ENCODE measurements at places on chromosomes 7 and 10.

DNA sequence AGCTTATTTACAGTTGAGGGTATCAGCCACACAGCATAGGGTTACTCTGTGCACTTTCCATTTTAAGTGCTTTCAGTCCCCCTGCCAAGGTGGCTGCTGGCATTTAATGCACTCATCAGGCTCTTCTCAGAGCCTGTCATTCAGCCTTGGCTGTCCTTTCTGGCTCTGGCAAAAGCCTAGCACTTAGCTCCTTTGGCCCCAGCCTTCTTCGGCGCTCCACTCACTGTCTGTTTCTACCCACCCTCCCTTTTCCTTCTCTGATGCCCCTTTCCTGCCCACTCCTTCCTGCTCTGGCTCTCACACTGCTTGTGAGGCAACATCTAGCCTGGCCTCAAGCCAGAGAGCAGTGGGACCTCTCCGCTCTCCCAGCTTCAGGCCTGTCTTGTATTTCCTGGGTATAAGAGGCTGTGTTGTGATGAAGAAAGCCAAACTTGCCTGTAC, 60.2 kb downstream of the WIPF3 start:
- no peak for DNase-seq

DNA sequence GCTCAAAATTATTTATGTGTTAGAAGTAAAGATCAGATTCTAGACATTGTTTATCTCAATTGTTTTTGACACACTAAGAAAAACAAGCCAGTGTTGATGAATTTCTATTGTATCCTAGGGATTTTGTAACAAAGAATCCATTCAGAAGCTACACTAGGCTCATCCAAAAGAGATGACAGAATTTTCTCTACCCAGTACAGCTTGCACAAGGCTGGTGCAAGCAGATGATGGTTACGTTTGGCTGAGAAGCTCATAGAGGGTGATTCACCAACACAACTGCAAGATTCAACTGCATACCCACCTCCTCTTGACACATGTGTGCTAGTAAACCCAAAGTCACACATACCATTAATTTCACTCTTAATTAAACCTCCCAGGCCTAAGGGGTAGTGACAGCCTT, 20.8 kb downstream of the GRM3 start:
- no peak for DNase-seq

GRCh38 chr7:641966-642365, 84.5 kb upstream of the DNAAF5 start:
- no peak for DNase-seq

GRCh38 chr7:618539-619367, 99.1 kb upstream of the PDGFA start:
- DNase-seq = peak; percentile 56

GRCh38 chr10:63718006-63718405, 196.8 kb downstream of the REEP3 start:
- DNase-seq = no peak

DNA sequence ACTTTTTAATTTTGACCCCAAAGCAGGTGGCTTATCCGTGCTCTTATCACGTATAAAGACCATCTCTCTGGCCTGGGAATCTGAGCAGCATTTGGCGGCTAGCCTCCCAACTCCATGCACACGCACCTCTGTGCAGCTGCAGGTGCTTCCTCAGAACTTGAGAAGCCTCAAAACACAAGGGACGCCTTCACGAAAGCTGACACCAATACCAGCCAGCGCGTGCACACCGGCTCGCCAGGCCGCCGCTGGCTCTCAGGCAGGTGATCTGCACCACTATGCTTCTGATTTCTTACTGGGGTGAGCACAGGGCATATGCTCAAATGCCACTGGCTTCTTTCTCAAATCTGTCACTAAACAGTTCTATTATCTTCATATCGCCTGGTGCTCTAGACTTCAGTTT, 145.0 kb downstream of the PARD3 start:
- DNase-seq = no peak

- DNase-seq = no peak
Measured at GRCh38 chr10:60669501-60669900, 108.8 kb upstream of the CDK1 start.

- DNase-seq = no peak
Measured at GRCh38 chr7:151927540-151927939, 28.7 kb upstream of the GALNTL5 start.

DNA sequence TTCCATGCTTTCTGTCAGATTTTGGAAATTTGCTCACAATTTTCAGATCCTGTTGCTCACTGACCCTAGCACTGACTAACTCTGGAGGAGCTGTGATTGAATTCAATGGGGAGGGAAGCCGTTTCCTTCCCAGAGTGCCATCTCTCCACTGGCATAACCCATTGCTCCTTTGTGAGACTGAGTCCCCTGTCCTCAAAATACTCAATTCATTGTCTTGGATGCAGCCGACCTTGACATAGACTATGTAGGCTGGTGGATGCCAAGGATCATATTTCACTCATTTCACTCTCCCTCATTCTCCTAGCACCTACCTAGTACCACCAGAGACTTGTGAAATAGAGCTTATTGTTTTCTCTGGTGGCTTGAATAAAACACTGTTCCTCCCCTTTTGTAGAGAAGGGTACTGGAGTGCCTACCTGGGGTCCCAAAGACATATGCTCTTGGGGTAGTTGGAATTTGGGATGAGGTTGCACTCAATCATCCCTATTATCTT, 511.3 kb upstream of the ZMIZ1 start:
- no peak for DNase-seq

DNA sequence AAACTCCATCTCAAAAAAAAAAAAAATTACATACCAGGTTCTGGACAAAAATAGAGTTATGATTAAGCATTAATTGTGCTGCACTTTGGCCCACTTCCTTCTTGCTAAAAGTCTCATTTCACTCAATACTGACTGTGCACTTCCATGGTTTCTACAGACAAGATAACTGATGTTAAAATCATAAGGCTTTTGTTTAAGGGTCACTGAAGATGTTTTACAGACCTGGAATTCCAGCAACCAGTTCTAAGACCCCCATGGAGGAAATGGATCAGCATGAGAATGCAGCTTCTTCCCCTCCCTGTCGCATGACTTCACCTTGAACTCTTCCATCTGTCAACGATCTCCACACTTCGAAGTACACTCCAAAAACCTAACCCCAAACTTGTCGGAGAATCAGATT, 1191.8 kb upstream of the AUTS2 start:
- no peak for DNase-seq

- no peak for DNase-seq
Measured at GRCh38 chr7:12638851-12639456, 48.5 kb upstream of the ARL4A start.

DNA sequence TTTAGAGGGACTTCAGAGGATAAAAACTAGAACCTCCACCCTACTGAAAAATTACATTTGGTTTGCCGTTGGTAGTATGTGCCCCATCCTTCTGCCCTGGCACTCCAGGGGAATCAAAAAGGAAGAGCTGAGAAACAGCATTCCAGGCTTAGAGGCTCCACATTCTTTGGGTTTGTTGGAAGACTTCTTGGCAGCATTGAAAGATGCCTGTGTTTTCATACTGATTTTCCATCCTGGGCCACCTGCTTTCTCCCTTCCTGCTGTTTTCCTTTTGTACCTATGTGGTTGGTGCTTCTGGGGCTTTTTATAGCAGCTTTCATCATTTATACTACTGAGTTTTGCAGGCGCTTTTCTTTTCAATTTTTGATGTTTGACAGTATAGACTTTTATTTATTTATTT, 61.7 kb downstream of the AUTS2 start:
- DNase-seq = no peak

DNA sequence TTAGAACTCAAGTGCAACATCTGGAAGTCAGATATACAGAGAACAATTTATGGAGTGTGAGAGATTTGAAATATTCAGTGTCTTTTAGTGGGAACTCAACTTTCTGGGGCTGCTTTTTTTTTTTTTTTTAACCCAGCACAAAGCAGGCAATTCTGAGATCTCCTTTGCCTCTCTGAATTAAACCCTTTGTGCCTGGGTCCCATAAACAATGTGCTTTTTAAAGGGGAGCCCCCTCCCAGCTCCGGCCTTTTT, 146.8 kb downstream of the CELF2 start:
- DNase-seq = no peak

GRCh38 chr10:125283191-125283835, 123.0 kb upstream of the CTBP2 start:
- DNase-seq = no peak

- DNase-seq = no peak
Measured at GRCh38 chr7:40205992-40206391, 71.2 kb downstream of the SUGCT start.

- no peak for DNase-seq
Measured at GRCh38 chr10:132865851-132866600, 76.3 kb downstream of the CFAP46 start.

- DNase-seq = no peak
Measured at GRCh38 chr7:25857376-25858067, 294.5 kb upstream of the NFE2L3 start.

GRCh38 chr7:138752518-138753149, 45.2 kb upstream of the TMEM213 start:
- DNase-seq = peak; percentile 94

DNA sequence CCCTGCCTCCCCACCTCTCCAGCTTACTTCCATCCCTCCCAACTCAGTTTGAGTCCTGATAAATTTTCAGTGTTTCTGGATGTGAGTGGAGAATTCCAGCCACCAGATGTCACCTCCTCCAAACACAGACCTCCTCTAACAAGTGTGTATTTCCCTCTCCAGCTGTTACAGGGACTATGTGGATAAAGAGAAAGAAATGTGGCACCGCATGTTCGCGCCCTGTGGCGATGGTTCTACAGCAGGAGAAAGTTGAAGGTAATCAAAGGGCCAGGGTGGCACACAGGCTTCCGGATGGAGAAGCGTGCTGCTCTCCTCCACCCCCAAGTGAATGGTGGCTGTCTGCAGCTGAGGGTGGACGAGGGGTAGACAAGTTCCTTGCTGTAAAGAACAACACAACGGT, 14.7 kb downstream of the FKBP6 start:
- no peak for DNase-seq

GRCh38 chr10:24552346-24553016, 171.2 kb downstream of the ARHGAP21 start:
- no peak for DNase-seq

DNA sequence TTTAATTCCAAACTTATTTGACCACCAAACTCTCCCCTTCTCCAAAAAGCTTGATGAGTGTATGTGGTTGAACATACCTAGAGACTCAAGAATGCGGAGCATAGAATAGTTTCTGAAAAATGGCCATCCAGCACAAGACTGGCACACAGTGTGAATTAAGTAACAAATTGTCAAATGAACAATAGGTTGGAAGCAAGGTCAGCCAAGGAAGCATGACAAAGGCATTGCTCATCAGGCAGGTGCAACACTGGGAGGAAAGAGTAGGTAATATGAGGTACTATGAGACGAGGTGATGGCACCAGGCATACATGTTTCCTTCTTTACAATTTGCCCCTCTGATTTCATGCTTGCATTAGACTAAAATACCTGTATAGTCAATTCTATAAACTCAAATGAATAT, 73.7 kb downstream of the DKK1 start:
- DNase-seq = no peak

DNA sequence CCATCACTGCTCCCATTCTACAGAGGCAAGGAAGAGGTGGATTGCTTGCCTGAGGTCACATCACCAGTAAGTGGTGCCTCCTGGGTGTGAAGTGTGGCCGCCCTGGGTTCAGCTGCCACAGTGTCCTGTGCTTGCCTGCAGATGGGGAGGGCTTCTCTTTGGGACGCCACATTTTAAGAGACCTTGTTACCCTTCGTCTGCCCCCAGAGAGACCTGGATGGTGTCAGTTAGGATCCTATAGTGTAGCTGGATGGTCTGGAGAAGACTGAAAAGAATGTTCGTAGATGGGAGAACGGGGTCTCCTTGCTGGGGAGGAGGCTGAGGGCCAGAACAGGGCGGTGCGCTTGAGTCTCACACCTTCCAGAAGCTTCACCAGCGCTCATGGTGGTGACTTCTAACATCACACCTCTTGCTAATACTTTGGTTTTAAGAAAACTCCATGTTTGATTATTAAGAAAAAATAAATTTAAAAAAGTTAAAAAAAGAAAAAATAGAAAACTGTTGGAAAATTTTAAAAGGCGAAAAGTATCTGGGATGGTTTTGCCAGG, 2.3 kb downstream of the DOCK1 start:
- no peak for DNase-seq

DNA sequence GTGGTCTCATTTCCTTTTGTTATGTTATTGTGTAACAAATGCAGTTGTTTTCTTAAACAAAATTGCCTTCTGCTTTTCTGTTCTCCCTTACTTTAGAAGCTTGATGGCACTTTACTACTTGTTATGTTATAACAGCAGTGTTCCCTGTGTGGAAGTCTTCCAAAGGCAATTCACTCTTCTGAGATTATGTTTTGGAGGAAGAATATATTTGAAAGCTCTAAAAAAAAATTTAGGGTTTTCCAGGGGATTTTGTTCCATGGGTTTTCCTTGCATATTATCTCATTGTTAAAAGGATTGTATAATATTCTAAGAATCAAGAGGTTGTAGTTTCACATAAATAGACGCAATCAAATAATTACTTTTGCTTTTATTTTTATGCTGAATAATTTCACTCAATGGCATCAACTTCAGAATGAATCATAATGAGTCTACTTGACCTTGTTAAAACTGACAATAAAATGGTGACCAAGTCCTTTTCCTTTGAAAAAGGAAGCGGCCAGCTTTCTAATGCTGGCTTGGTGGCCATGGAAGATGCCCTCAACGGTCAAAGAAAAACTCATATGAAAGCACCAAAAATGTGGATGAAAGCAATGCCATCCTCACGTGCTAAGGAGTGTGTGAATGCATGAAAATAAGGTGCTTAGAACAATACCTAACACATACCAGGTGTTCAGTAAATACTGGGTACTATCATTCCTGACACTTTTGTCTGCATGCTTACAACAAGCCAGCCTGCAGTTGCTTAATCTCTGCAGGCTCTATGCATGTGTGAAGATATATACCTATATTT, 92.4 kb upstream of the KLF6 start:
- no peak for DNase-seq

GRCh38 chr7:123864436-123864835, 19.5 kb downstream of the HYAL4 start:
- DNase-seq = no peak

DNA sequence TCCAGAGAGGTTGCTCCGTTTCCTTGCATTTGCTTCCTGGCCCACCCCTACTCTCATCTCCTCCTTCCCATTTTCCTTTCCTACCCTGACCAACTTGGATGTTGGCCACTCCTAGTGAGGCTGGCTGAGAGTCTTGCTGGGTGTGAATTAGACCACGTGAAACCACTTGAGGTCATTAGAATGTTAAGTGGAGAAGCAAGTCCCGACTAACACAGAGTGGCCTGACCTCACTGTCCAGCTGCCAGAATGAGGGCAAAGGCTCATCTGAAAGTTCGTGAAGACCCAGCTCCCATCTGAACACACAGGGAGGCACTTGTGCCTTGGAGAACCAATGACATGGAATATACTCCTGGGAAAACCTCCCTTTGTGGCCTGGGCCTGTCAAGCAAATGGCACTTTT, 80.8 kb downstream of the WDR11 start:
- DNase-seq = no peak

DNA sequence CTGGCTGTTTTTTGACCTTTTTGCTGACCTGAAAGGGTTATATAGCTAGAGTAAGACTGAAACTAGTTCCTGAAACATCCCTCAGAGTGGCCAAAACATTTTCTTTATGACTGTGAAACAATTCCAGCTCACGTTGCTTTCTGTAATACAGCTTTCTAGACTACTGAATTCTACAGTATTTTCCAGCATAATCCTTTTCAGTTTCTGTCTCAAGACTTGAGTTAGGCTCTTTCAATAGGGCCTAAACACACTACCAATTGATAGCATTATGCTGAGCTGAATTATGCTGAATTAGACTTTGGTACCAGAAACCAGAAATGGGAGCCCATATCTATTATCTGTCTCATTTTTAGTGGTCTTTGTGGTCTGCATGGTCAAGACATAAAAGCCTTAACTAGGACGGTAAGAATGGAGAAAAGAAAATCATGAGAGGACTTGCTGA, 72.6 kb downstream of the EPDR1 start:
- no peak for DNase-seq

GRCh38 chr10:102814873-102815661, 22.1 kb downstream of the CYP17A1 start:
- DNase-seq = no peak

All from activated naive CD4-positive, alpha-beta T cell treated with anti-CD3 and anti-CD28 coated beads, Interleukin-2, amount 50 U/mL, for 72 hours (primary cell).